T-helper 17 cell (primary cell): ENCODE measurements at places on chromosomes 7 and 10.

DNA sequence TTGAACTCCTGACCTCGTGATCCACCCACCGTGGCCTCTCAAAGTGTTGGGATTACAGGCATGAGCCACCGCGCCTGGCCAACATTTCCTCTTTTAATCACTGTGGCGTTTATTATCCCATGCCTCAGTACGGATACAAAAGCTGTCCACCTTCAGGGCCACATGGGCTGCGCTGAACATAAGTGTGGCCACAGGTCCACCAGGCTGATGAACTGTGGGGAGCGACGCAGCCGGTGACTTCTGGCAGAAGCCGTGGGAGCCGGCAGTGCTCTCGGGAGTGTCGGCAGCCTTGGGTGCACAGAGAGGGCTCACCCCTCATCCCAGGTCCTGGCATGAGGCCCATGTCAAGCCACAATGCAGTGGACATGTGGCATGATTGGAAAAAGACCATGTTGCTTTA is 223.6 kb downstream of the TNS3 start:
- H3K27ac ChIP-seq = no peak overlapping the region
- DNase-seq = no peak
- H3K36me3 ChIP-seq = no peaks in the 10 kb centered on the region
- no peaks in the 10 kb centered on the region for H3K27me3 ChIP-seq
- no peak overlapping the region for H3K4me3 ChIP-seq
- no peaks in the 10 kb centered on the region for H3K4me1 ChIP-seq

DNA sequence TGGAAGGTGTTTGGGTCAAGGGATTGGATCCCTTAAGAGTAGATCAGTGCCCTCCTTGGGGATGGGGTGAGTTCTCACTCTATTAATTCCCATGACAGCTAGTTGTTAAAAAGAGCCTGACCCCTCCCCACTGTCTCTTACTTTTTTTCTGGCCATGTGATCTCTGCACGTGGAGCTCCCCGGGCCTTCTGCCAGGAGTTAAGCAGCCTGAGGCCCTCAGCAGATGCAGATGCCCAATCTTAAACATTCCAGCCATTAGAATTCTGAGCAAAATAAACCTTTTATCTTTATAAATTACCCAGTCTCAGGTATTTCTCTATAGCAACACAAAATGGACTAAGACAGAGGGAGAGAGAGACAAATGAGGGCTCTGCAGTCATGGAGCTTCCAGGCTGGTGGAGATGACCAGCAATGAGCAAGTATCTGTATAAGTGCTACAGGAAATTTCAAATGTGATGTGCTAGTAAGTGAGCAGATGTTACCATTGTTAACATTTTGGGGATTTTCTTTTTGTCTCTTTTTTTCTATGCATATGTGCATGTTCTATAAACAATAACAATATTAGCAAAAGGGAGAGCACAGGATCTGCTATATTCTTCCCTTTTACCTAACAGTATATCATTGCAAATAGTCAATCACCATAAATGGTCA is 26.7 kb downstream of the PLPP4 start:
- no peaks in the 10 kb centered on the region for H3K4me1 ChIP-seq
- peaks cover 2% of the 10 kb centered on the region for H3K36me3 ChIP-seq
- no peak overlapping the region for H3K27ac ChIP-seq
- peaks cover 8% of the 10 kb centered on the region for H3K27me3 ChIP-seq
- no peak overlapping the region for H3K4me3 ChIP-seq

GRCh38 chr7:133016604-133017003 is 65.3 kb downstream of the CHCHD3 start:
- peaks cover 4% of the 10 kb centered on the region for H3K4me1 ChIP-seq
- no peak for DNase-seq
- peaks cover 2% of the 10 kb centered on the region for H3K36me3 ChIP-seq

DNA sequence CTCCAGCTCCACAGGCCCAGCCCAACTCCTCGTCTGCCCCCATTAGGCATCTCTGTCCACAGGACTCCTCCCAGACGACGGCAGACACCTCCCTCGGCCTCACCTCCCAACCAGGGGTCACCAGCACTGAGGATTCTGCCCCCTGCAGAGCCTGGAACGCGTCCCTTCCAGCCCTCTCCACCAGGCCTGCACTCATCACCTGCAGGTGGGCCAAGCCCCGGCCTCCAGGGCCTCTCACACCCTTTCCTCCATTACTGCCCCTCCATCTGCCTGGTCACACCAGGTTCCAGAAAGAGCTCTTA is 42.7 kb upstream of the PDGFA start:
- DNase-seq = no peak
- H3K36me3 ChIP-seq = no peaks in the 10 kb centered on the region
- no peak overlapping the region for H3K27ac ChIP-seq
- no peaks in the 10 kb centered on the region for H3K27me3 ChIP-seq
- H3K4me3 ChIP-seq = no peak overlapping the region
- H3K4me1 ChIP-seq = no peaks in the 10 kb centered on the region

DNA sequence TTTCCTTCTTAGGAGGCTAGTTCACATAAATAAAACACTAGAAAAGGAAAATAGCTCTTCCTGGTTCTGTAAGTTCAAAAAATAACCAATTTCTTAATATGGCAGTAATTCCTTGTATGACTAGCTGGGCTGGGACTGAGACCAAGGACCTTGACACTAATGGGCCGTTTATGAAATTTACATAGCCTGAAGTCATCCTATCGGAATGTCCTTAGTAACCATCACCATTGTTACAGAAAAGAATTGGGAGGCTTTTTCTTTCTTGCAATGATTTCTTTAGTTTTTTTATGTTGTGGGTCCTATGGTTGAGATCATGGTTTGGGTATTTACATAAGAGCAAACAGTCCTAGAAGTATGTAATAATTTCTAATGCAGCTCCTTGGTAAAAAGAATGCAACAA is 87.1 kb upstream of the HDAC9 start:
- H3K27me3 ChIP-seq = peaks cover 18% of the 10 kb centered on the region
- H3K4me1 ChIP-seq = no peaks in the 10 kb centered on the region
- DNase-seq = no peak
- no peak overlapping the region for H3K4me3 ChIP-seq

GRCh38 chr7:152663931-152664330 is 12.0 kb downstream of the XRCC2 start:
- H3K36me3 ChIP-seq = no peaks in the 10 kb centered on the region
- H3K27me3 ChIP-seq = no peaks in the 10 kb centered on the region
- H3K27ac ChIP-seq = no peak overlapping the region
- H3K4me1 ChIP-seq = no peaks in the 10 kb centered on the region
- DNase-seq = no peak
- no peak overlapping the region for H3K4me3 ChIP-seq

GRCh38 chr7:18580950-18581349 is 85.4 kb downstream of the HDAC9 start:
- no peak overlapping the region for H3K4me3 ChIP-seq
- no peaks in the 10 kb centered on the region for H3K27me3 ChIP-seq
- no peaks in the 10 kb centered on the region for H3K4me1 ChIP-seq

- no peak overlapping the region for H3K27ac ChIP-seq
- H3K27me3 ChIP-seq = no peaks in the 10 kb centered on the region
- no peak for DNase-seq
- no peaks in the 10 kb centered on the region for H3K36me3 ChIP-seq
- no peaks in the 10 kb centered on the region for H3K4me1 ChIP-seq
- no peak overlapping the region for H3K4me3 ChIP-seq
Measured at GRCh38 chr7:54252256-54253035, 289.7 kb upstream of the VSTM2A start.

DNA sequence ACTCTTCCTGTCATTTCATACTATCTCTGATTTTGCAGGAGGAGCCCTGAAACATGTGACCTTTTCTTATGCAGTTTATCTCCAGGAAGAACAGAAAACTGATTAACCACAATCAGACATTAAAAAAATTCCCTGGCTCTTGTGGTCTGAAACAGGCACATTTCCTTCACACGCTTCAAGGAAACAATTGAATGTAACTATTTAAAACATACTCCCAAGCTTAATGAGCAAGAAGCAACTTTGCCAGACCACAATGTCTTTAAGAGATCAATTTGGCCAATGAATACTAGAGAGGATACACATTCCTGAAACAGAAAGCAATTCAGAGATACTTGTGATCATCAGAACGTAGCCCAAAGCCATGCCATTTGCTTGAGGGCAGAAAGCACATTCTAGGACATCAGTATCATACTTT is 65.8 kb downstream of the PIP4K2A start:
- peak overlapping the region; percentile 91 for H3K4me3 ChIP-seq
- peaks cover 3% of the 10 kb centered on the region for H3K36me3 ChIP-seq
- no peaks in the 10 kb centered on the region for H3K27me3 ChIP-seq
- peaks cover 74% of the 10 kb centered on the region for H3K4me1 ChIP-seq
- DNase-seq = no peak
- peak overlapping the region; percentile 99 for H3K27ac ChIP-seq

- H3K27ac ChIP-seq = no peak overlapping the region
- no peak overlapping the region for H3K4me3 ChIP-seq
- DNase-seq = no peak
- peaks cover 23% of the 10 kb centered on the region for H3K27me3 ChIP-seq
Measured at GRCh38 chr7:108308903-108309302, 147.3 kb downstream of the NRCAM start.

- no peak overlapping the region for H3K27ac ChIP-seq
- no peaks in the 10 kb centered on the region for H3K36me3 ChIP-seq
- no peak for DNase-seq
- peaks cover 25% of the 10 kb centered on the region for H3K27me3 ChIP-seq
Measured at GRCh38 chr10:120734483-120735078, 116.6 kb upstream of the WDR11 start.

GRCh38 chr10:49280001-49280408 is 19.0 kb upstream of the C10orf71 start:
- no peak for DNase-seq
- H3K4me3 ChIP-seq = no peak overlapping the region
- no peak overlapping the region for H3K27ac ChIP-seq
- H3K27me3 ChIP-seq = peaks cover 16% of the 10 kb centered on the region
- peaks cover 2% of the 10 kb centered on the region for H3K36me3 ChIP-seq

GRCh38 chr10:93199191-93199751 is 125.6 kb downstream of the CYP26A1 start:
- H3K4me1 ChIP-seq = peaks cover 7% of the 10 kb centered on the region
- H3K27ac ChIP-seq = no peak overlapping the region
- H3K36me3 ChIP-seq = no peaks in the 10 kb centered on the region
- H3K4me3 ChIP-seq = peak overlapping the region; percentile 36

DNA sequence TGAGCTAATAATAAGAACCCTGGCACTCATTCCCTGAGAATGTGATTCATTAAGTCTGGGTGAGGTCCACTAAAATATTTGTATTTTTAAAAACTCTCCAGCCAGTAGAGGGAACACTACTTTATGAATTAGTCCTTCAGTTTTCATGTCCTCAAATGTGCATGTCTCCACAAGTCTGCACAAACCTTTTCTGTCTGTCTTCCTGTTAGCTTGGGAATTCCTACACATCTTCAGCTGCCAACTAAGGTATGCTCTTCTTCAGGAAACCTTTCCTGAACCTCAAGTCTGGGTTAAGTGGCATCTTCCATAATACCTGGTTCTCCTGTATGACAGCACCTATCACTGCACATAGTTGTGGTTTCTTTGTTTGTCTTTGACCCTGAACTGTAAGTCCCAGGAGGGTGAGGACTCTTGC is 119.6 kb upstream of the MKX start:
- no peak overlapping the region for H3K27ac ChIP-seq
- H3K4me3 ChIP-seq = no peak overlapping the region
- no peak for DNase-seq
- H3K27me3 ChIP-seq = peaks cover 17% of the 10 kb centered on the region

DNA sequence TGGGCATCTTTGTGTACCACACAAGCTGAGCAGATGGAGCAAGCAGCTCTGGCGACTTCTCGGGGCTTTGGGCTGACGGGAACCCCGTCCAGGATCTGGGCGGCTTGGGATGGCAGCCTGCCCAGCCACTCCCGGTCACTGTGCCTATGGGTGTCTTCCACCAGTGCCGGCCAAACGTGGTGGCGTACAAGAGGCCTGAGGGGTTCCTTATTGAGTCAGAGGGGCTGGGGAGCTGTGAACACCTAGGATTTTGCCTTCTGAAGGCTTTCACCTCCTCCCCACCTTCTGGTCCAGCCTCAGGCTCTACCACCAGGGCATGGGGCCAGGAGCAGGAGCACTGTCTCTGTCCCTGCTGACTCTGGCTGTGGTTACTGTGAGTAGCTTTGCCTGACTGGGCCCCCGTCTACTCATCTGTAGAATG is 71.8 kb upstream of the PPIF start:
- H3K4me3 ChIP-seq = no peak overlapping the region
- H3K36me3 ChIP-seq = peaks cover 2% of the 10 kb centered on the region
- no peak overlapping the region for H3K27ac ChIP-seq
- H3K27me3 ChIP-seq = no peaks in the 10 kb centered on the region

DNA sequence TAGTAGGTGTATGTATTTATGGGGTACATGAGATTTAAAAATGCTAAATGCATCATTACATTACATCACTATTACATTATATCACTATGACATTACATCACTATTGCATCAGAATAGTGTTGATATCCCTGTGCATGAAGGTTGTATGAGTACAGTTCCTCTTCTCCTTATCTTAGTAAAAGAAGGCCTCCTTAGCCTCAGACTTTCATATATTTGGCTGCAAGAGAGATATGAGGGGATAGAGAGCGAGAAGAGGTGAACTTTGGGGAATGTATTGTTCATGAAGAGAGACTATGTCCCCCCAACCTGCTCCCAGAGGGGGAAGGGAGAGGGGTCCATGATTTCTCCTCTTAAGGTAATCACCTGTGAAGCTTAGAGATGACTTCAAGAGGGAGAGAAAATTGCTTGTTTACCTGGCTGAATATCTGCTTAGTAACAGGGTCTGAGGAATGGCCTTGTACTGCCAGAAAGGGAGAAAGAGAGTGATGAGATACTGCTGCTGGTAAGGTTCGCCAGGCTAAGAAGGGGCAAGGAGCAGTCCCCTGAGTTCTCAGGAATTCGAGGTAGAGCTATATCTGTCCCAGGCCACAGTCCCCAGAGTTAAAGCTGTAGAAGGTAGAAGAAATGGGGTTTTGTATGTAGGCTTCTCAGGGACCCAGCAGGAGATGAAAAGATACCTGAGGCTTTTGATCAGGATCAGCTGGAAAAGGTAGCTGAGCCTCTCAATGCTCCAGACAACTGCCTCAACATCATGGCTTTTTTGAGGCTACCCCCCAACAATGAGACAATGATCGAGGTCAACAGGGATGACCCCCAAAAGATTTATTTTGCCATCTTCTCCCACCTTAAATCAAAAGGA is 168.4 kb upstream of the WNT16 start:
- no peak overlapping the region for H3K27ac ChIP-seq
- H3K4me3 ChIP-seq = no peak overlapping the region
- no peaks in the 10 kb centered on the region for H3K4me1 ChIP-seq
- H3K27me3 ChIP-seq = peaks cover 16% of the 10 kb centered on the region

- no peak for DNase-seq
- no peak overlapping the region for H3K27ac ChIP-seq
- H3K36me3 ChIP-seq = no peaks in the 10 kb centered on the region
- peaks cover 12% of the 10 kb centered on the region for H3K27me3 ChIP-seq
- H3K4me1 ChIP-seq = no peaks in the 10 kb centered on the region
- no peak overlapping the region for H3K4me3 ChIP-seq
Measured at GRCh38 chr10:118820326-118821116, 65.8 kb upstream of the CACUL1 start.

DNA sequence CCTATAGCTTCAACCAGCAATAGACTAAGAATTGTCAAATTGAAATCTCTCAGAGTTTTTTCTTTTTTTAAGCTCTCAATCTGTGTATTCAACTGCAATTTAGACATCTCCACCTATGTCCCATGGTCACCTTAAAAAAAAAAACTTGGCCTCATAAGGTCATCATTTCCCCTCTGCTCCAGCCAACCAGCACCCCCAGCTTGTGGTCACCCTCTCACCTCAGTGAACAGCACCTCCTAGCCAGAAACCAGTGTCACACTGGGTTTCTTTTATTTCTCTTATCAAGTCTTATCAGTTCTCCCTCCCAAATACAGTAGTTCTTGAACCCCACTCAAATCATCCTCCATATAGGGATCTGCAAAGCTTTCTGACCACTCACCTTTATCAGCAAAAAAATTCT is 4.0 kb downstream of the ITGB1 start:
- H3K27me3 ChIP-seq = no peaks in the 10 kb centered on the region
- peak overlapping the region; percentile 96 for H3K4me3 ChIP-seq
- H3K36me3 ChIP-seq = peaks cover 12% of the 10 kb centered on the region
- no peak for DNase-seq
- H3K4me1 ChIP-seq = peaks cover 66% of the 10 kb centered on the region
- peak overlapping the region; percentile 96 for H3K27ac ChIP-seq
